A549 (cell line): ENCODE measurements at places on chromosomes 2 and 18. TPM values are rescaled to one million over a fixed set of nuclear protein-coding genes. Genes with fewer than 3 reads are reported as not detected.
A peak's percentile ranks its signal among the peaks of the same experiment; 100 is the strongest.

DNA sequence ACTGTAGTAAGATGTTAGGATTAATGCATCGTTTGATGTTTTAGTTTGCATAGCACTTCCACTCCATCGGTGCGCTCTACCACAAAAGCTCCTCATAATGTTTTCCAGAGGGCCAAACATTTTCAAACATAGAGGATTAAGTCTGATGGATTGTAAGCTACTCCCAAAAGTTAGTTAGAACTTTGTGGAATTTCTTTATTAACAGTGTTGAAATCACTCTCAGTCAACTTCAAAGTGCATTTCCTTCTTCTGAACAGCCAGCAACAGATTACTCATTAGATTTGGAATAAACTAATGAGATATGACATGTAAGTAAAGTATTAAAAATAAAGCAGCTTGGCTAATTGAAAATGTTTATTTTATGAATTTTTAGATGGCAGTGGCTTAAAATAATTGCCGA, 30.1 kb upstream of the CTAGE1 start:
- no peak for DNase-seq

CYP27A1 gene
- polyA plus RNA-seq = 0.10 to 0.14 TPM (median 0.11 TPM) in 3 replicates

DNA sequence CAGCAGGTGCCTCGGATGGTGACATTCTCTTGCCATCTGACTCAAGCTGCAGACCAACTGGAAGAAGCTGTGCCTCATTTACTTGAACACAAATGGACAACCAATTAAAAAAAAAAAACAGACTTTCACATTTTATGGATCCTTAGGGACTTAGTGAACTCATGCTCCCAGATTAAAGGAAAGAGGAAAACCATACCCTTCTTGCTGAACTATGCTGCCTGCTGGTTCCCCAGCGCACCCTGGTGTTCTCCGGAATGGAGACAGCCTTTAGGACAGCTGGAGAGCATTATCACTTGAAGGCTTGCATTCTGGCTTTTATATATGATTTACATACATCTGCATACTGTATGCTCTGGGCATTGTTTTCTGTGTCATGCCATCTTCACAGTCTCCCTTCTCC, 370.7 kb downstream of the SLC4A3 start:
- peak; percentile 5 for DNase-seq

DNA sequence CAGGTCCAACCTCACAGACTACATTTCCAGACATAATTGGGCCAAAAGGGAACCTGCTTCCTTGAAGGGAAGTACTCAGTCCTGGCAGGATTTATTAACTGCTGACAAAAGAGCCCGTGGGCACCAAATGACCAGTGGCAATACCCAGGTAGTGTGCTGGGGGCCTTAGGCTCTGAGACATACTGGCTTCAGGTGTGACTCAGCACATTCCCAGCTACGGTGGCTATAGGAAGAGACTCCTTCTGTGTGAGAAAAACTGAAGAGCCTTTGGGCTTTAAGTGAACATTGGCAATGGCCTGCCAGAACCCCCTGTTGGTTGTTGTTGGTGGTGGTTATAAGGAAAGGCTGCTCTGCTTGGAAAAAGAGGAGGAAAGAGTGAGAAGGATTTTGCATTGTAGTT, 401.8 kb downstream of the KCNJ3 start:
- DNase-seq = peak; percentile 13

FAM237A gene
- not detected in 3 replicates for polyA plus RNA-seq

MEP1B gene
- 0.04 TPM in 1 of 3 replicates, not detected in the others for polyA plus RNA-seq

GRCh38 chr2:206936843-206937230, 2.5 kb upstream of the CPO start:
- DNase-seq = no peak
